ENCODE measurements at places on chromosomes 3 and 15.
A peak's percentile ranks its signal among the peaks of the same experiment; 100 is the strongest.

GRCh38 chr15:36117296-36117787, 462.1 kb upstream of the CDIN1 start:
- no peak for DNase-seq

- DNase-seq, result no peak
Observed at GRCh38 chr15:90131848-90132247, 29.6 kb upstream of the IDH2 start.

- peak; percentile 84 for DNase-seq
Observed at GRCh38 chr15:26295336-26296085, 432.4 kb upstream of the ATP10A start.

DNA sequence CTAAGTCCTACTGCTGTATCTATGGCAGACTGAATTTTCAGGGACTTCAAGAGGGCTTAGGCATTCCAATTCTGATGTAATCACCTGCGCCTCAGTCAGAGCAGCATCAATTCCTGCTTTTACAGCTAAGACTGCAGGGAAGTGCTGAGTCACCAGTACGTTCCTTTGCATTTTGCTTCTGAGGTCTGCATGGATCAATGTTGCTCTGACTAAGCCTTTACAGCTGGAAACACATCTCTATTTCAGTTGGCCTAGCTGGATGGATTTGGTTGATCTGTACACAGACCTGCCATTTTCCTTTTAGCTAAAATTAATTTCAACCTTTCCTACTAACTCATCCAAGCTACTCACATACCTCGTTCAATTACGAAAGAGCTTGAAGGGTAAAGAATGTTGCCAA, 51.3 kb downstream of the ETV5 start:
- DNase-seq, result no peak

- no peak for DNase-seq
Observed at GRCh38 chr15:37372064-37372463, 271.7 kb upstream of the MEIS2 start.

- DNase-seq, result no peak
Observed at GRCh38 chr15:52670087-52670486, 9.1 kb downstream of the ATOSA start.

GRCh38 chr3:48086705-48087104, 70.5 kb upstream of the MAP4 start:
- DNase-seq, result no peak

GRCh38 chr15:65085207-65085753, 8.7 kb downstream of the KBTBD13 start:
- no peak for DNase-seq

GRCh38 chr15:40146037-40146436, 14.8 kb upstream of the BUB1B start:
- no peak for DNase-seq

GRCh38 chr3:18474202-18474601, 49.1 kb upstream of the SATB1 start:
- DNase-seq, result no peak

DNA sequence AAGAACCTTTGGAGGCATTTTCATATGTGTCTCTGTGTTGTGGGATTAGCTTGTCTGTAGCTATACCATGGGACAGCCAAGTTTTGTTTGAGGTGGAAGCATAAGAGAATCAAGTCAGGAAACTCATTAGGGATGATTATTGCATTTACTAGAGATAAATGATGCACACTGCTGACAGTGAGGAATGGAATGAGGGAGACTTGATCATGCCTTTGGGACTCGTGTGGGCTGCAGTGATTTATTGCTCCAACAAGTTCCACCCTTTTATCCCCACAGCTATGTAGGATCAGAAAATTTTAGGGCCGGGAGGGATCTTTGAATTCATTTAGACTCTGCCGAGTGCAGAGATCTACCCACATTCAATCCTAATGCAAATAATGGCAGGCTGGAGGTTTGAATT, 16.3 kb downstream of the ZNF385D start:
- DNase-seq, result no peak

- DNase-seq, result no peak
Observed at GRCh38 chr3:114221165-114221880, 16.1 kb downstream of the ZNF80 start.

- DNase-seq, result no peak
Observed at GRCh38 chr3:88038566-88038965, 20.2 kb downstream of the CGGBP1 start.

DNA sequence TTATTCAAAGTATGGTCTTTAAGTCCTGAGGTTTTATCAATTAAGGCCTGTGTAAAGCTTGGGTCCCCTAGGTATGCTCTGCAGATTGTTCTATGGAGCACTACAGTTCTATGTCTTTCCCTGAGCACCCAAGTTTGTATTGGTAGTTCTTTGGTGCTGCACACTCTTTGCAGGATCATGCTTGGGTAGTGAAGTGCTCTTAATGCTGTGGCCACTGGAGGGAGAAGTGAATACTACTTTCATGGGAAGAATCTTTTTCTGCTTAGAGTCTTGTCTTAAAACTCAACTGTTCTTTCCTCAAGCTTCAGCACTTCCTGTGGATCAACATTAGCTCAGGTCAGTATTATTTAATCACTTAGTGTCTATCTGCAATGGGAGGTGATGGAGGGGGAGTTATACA, 93.6 kb upstream of the CFAP20DC start:
- no peak for DNase-seq

GRCh38 chr3:132784502-132785025, 62.4 kb upstream of the NPHP3 start:
- no peak for DNase-seq

- no peak for DNase-seq
Observed at GRCh38 chr3:122217901-122218300, 34.4 kb downstream of the CASR start.

GRCh38 chr3:40992023-40992422, 207.3 kb upstream of the CTNNB1 start:
- no peak for DNase-seq

GRCh38 chr3:37526511-37526910, 335.2 kb upstream of the CTDSPL start:
- no peak for DNase-seq

- DNase-seq, result no peak
Observed at GRCh38 chr3:184635774-184636173, 74.2 kb downstream of the EPHB3 start.
